ENCODE measurements at places on chromosomes 6 and 20.
A peak's percentile ranks its signal among the peaks of the same experiment; 100 is the strongest.

DNA sequence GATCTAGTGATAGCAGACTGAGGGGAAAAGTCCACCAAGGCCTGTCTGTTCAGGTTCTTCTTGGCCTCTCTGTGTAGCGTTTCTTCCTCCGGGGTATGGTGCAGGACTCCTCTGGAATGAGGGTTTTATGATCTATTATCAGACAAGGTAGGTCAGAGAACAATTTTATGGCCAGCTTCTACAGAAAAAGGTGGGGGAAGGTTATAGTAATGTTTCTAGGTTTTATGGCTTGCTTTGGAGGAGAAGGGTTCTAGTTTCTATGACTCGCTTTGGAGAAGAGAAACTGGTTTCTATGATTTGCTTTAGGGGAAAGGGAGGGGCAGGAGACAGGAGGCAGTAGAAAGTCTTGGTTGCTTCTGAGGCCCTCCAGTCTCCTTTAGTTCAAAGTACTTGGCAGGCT lies 144.8 kb upstream of the LAMA2 start:
- no peak for DNase-seq

DNA sequence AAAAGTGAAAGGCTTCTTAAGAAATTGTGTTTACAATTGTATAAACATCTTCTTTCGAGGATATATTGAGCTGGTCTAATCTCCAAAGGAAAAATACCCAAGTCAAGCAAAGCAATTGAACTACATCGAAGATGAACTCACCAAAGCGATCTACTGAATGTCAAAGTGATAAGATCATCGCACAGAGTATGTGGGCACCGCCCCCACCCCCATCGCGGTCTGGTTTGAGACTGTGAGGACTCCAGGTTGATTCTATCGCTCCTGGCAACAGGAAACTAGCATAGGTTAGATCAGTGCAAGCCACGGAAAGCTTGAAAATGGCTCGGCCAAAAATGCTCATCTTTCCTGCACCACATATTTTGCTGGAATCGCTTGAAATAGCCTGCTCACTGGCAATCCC lies 133.2 kb upstream of the RPS6KA2 start:
- peak; percentile 18 for DNase-seq

- DNase-seq = no peak
Measured at GRCh38 chr6:143677891-143678791, at the start of gene PHACTR2. Gene PHACTR2, plus strand, starts transcription at chr6:143677965. Its CDS starts 199 bp downstream, at chr6:143678164.

- DNase-seq = no peak
Measured at GRCh38 chr6:86148586-86148985, 505.9 kb upstream of the SYNCRIP start.

DNA sequence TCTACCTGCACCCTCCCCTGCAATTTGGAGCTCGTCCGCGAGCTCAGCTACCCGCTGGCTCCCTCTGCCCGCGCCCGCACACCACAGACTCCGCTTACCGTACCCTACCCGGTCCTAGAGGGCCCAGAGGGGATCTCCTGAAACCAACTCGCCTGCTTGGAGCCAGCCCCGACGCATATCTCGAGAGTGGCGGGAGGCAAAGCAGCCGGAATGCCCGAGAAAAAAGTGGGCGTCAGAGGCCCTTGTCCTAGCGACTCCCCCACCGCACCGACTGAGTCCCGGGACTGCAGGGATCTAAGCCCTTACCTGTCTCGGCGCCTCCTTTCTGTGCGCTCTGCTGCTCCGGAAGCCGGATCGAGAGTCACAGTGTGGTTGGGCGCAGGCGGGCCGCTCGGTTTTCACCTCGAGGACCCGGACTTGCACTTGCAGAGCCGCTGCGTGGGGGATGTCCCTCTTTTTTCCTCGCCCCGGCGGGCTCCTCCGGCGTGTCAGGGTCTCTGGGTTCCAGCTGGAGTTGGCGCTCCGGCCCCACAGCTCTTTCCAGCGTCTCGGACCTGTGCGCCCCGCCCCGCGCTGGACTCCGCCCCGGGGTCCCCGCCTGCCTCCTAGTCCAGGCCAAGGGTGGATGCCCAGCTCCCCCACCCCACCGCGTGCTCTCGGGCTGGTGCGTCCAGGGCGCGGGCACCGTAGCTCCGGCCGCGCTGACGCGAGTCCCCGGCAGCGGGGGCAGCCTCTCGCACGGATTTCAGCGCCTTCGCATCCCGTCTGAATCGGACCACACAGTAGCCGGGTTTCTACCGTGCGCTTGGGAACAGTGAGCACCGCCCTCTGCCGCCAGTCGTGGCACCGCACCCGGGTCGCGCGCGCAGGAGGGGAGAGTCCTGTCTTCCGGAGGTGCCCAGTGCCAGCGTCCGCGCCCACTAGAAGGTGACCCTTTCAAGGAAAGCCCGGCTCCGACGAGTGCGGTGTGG lies at the start of gene PROKR2:
Gene PROKR2, minus strand, starts transcription at position 767 of the 971 bp plus-strand sequence. CDS start 2,585 bp downstream, outside the sequence.
- no peak for DNase-seq

- no peak for DNase-seq
Measured at GRCh38 chr6:136506124-136506799, 44.0 kb downstream of the MAP7 start.

- no peak for DNase-seq
Measured at GRCh38 chr6:57469072-57469471, 151.6 kb downstream of the PRIM2 start.

DNA sequence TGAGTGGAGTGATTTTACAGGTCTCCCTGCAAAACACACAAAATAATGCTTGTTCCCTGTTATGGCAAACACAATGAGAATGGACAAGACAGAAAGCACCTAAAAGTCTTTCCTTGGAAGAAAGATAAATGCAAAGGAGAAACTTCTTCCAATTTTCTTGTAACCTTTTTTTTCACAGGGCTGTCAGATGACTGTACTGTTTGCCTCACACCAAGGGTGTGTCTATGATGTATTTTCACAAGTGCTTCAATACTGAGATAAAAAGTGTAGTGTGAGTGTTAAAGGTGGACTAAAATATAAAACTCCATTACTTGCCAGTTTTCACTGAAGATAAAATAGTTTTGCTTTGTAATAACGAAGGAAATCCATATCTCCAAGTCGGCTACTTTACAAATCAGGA lies 194.5 kb downstream of the CENPW start:
- DNase-seq = no peak

- DNase-seq = no peak
Measured at GRCh38 chr20:23628402-23629016, 9.2 kb downstream of the CST3 start.

DNA sequence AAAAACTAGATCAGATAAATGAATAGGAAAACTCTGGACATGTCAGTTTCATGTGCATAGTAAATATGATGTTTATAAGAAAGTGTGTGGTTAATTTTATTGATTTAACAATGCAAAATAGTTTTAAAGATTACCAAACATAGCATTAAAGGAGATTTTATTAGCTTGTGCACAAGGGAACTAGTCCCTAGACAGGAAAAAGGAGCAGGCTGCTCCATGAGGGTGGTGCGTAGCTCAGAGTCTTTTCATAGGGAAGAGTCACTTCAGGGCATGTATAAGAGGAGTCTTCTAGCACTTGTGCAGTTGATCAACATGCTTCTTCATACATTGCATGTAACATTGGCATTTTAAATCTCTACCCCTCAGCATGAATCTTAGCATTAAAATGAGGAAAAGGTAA lies 835.8 kb downstream of the GRIK2 start:
- DNase-seq = no peak

DNA sequence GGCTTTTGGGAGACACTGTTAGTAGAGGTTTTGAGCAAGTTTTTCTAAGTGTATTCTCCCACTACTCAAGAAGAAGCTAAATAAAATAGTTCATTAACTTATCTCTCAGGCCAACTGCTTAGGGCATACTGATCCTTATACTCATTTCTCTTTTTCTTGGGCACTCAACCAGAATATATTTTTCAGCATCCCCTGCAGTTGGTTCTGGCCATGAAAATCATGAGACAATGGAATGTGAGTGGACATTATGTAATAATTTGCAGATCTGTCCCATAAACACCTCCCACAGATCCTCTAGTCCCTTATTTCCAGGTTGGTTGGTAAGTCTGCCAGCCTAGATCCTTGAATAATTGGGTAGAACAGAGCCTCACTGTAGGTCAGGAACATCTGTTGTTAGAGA lies 136.7 kb downstream of the AIG1 start:
- DNase-seq = no peak

DNA sequence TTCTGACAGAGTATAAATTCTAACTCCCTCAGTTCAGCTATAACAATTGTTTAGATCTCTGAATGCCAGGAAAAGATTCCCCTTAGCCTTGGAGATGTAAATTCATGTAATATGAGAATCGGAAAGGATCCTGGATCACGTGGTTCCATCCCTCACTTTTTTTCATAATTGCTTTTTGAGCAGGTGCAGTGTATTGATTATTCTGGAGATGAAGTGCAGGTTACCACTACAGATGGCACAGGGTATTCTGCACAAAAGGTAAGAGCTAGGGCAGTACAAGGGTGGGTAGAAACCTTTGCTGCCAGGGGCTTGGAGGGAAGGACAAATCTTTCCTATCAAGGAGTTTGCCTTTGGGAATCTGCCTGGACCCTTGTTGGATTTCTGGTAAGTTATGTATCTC lies 52.7 kb downstream of the KDM1B start:
- no peak for DNase-seq

DNA sequence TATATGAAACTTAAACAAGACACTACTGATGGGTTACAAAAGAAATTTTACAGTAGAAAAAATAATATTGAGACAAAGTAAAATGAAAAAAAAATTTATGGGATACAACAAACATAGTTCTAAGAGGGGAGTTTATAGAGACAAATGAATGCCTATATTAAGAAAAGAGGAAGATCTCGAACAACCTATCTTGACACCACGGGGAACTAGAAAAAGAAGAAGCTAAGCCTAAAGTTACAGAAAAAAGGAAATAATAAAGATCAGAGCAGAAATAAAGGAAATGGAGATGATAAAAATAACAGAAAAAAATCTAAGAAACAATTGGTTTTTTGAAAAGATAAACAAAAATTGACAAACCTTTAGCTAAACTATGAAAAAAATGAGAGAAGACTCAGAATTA lies 9.1 kb upstream of the ECHDC1 start:
- DNase-seq = no peak

DNA sequence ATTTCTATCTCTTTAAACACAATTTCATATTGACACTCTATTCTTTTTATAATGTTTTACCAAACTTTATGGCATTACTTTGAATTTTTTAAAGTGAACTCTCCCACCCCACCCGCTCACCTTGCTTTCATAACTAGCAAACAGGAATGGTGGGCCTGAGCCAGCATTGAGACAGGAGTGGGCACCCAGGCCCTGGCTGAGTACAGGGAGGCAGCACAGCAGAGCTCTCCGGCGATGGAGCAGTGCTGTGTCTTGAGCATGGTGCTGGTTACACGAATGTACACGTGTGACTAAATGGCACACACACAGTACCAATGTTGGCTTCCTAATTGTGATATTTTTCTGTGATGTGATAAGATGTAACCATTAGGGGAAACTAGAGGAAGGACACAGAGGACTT lies 4.5 kb downstream of the CST11 start:
- no peak for DNase-seq

GRCh38 chr6:86079938-86080337 lies 437.3 kb upstream of the SYNCRIP start:
- DNase-seq = no peak

GRCh38 chr6:140018588-140018987 lies 644.1 kb upstream of the CITED2 start:
- DNase-seq = no peak

- no peak for DNase-seq
Measured at GRCh38 chr6:12419631-12420272, 129.6 kb downstream of the EDN1 start.

DNA sequence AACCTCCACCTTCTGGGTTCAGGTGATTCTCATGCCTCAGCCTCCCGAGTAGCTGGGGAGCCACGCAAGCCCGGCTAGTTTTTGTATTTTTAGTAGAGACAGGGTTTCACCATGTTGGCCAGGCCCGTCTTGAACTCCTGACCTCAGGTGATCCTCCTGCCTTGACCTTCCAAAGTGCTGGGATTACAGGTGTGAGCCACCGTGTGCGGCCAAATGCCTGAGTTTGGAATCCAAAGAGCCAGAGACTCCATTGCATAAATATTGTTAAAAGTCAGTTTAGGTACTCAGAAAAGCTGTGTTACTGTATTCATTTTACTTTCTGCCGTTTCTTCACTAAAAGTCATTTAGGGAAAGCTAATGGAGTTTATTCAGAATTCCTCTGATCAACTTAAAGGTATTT lies 137.3 kb downstream of the SULF2 start:
- no peak for DNase-seq

- no peak for DNase-seq
Measured at GRCh38 chr20:52143277-52143676, 48.3 kb downstream of the ZFP64 start.

DNA sequence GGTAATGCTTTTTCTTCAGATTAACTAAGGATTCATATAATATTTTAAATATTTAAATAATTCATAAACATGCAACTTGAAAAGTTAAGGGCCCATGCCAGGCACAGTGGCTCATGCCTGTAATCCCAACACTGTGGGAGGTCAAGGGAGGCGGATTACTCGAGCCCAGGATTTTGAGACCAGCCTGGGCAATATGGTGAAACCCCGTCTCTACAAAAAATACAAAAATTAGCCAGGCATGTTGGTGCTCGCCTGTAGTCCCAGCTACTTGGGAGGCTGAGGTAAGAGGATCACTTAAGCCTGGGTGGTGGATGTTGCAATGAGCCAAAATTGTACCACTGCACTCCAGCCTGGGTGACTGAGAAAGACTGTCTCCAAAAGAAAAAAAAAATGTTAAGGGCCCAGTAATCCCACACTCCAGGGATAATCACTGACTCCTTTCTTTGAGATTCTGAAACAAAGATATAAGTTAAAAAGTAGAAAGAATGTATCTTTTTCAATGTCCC lies 7.9 kb upstream of the RIN2 start:
- DNase-seq = no peak

DNA sequence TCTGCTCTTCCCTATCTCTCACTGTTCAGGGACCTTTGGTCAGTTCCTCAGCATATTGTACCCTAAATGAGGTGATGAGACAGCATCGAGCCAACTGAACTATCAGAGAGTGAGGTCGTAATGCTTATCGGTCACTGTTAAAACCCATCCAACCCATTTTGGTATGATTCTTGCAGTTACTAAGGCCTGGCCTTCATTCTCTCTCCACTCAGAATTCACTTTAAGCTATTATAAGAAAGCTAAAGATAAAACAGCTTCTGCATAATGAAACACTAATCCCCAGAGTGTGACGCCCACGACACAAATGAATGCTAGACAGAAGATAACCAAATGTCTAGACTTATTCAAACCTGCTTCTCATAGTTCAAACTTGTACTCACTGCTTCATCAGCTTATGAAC lies 175.8 kb downstream of the GMPR start:
- no peak for DNase-seq

- DNase-seq = peak; percentile 7
Measured at GRCh38 chr6:152267967-152268845, 369.0 kb downstream of the SYNE1 start.

GRCh38 chr6:17349427-17349826 lies 44.0 kb upstream of the CAP2 start:
- DNase-seq = no peak

GRCh38 chr6:136676075-136676474 lies 116.2 kb downstream of the MAP3K5 start:
- DNase-seq = no peak
